ENCODE measurements at places on chromosomes 13 and 19.

- no peak for DNase-seq
Observed at GRCh38 chr19:1672038-1672768, 19.8 kb upstream of the TCF3 start.

DNA sequence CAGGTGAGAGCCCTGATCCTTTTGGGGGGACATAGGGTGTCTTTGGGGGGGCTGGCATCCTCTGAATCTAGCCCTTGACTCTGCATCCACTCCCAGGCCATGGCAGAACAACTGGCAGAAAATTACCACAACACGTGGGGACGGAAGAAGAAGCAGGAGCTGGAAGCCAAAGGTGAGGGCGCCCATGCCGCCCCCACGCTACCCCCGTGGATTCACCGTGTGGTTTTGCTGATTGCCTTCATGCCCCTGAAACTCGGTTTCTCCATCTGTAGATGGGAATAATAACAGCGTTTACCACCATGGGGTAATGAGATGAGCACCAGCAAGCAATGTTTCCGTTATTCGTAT, 72.9 kb downstream of the RYR1 start:
- no peak for DNase-seq

GRCh38 chr19:45119582-45119981, 26.6 kb downstream of the PPP1R37 start:
- no peak for DNase-seq

GRCh38 chr19:32928806-32929205, 43.0 kb downstream of the CEP89 start:
- no peak for DNase-seq

DNA sequence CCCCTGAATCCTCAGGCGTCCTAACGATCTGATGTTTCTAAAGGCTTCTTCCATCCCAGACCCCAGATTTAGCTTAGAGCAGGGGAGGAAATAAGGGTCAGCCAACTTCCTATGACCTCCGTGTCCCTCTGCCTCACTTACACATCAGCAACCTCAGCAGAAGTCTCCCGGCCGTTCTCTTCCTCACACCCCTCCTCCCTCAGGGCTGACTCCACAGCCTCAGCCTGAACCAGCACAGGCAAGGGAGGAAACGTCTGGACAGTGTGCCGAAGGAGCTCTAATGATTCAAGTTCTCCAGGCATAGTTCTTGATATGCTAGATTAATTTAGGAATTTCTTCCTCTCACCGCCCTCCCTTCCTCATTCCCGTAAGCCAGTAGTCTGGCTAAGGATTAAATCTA, 121.4 kb downstream of the NUFIP1 start:
- no peak for DNase-seq
